ENCODE measurements at places on chromosomes 11 and 22.
A peak's percentile ranks its signal among the peaks of the same experiment; 100 is the strongest.

DNA sequence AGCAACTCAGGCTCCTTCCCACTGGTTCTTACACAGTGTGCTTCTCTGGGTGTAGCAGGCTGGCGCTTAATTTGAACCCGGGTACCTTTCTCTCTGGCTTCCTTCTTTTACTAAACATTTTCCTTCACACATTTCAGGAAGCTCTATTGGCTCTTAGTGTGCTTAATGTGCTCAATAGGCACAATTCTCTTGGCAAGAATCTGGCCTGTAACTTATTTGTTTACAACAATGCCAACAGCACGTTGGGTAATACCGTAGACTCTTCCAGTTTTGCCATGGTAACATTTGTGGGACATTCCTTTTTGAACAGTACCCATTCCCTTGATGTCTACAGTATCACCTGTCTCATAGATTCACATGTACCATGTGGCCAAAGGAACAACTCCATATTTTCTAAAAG is 47.8 kb downstream of the AAMDC start:
- DNase-seq: no peak

- no peak for DNase-seq
Observed at GRCh38 chr11:37343290-37343689, 745.3 kb upstream of the RAG2 start.

DNA sequence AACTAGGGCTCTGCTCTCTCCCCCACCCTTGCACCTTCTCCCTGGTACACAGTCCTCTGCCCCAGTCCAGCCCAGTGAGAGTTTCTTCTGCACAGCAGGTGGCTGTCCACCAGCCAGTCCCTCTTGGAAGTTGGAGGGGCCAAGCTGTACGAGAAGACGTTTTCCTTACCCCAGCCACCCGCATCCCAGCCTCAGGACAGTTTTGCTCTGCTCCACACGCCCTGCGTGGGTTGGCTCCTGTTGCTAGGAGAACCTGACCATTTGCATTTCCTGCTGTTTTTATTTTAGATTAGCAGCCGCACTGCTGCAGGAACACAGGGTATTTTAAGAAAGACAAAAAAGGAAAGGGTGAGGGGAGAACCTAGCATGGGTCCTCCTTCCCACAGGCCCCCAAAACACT is 17.6 kb upstream of the NRGN start:
- no peak for DNase-seq

- no peak for DNase-seq
Observed at GRCh38 chr22:47291565-47292495, 529.4 kb downstream of the TBC1D22A start.

DNA sequence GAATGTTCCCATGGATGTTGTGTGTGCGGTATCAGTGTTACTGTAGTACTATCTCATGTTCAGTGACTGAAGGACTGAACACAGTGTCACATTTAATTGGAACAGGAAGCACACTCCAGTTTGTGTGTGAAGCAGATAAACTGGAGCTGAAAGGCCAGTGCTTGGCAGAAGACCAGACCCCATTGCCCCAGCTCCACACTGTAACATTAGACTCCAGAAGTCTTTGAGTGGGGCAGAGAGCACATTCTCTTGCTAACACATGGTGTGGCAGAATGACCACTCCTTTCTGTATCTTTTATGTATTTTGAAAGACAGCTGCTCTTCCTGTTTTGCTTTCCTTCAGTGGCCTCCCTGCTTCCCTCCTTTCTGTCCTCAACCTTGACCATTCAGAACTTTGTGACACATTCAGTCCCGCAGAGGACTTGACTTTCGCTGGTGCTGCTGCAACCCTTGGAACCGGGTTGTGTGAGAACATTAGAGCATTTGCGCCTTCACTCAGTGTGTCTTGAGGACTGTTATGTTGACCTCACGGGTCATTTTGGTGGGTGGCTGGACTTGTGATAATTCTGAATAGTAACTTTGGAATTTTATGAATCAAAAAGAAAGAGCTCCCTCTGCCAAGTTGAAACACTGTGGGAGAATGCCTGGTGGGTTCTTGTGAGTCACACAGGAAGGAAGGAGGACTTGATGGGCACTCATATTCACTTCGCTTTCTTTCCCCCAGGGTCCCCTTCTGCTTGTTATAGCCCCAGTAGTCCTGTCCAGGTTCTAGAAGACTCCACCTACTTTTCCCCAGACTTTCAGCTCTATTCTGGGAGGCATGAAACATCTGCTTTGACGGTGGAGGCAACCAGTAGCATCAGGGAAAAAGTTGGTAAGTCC is 26.4 kb downstream of the AMOTL1 start:
- no peak for DNase-seq

DNA sequence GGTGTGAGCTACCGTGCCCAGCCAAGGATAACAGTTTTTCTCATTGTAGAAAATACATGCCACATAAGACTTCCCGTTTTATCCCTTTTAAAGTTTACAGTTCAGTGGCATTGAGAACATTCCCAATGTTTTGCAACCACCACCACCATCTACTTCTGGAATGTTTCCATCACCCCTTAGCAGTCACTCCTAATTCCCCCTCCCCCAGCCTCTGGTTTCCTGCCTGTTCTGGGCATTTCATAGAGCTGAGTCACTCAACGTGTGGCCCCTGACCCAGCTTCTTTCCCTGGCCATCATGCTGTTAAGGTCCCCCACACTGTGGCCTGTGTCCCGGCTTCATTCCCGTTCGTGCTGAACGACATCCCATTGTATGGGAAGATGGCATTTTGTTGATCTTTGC is 30.7 kb downstream of the FGF4 start:
- no peak for DNase-seq

GRCh38 chr22:27045103-27045947 is 387.9 kb downstream of the MIAT start:
- DNase-seq: no peak

DNA sequence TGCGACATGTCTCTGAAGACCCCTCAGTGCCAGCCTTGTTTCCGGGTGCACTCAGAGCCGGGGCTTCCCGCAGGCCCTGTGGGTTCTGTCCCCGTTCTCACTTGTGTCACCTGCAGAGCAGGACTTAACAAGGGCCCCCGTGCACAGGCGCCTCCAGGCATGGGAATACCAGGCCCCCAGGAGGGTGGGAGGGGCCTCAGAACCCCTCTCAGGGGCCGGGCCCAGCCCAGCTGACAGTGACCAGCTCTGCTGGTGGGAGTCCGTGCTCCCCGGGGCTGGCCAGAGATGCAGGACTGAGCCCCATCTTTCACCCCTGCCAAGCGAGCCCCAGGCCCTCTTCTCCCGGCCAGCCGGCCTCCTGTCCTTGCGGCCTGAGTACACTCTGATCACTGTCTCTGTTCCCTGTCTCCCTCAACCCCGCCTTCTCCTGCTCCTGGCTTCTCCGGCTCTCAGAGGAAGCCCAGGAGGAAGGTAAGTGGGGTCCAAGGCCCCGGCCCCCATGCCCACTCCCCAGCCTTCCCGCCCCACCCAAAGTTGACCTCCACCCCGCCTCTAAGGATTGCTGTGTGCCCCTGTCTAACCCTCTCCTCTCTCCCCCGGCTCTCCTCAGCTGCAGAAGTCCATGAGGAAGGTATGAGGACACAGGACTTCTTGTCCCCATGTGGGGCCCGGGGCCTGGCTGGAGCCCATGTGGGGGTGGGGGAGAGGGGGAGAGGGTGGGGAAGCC is 5.3 kb downstream of the TNNT3 start:
- DNase-seq: no peak

DNA sequence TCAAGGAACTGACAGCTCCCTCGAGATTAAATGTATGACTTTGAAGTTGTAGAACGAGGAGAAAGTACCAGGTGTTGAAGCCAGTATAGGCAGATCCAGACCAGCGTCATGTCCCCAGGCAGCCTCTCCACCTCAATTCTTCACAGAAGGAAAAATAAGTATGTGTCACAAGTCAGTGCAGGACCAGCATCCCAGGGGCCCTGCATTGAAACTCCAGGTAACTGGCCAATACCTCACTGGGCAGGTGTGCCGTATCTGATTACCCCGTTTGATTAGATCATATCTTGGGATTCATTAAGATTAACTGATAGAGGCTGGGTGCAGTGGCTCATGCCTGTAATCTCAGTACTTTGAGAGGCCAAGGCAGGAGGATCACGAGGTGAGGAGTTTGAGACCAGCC is 466.7 kb upstream of the B3GAT1 start:
- no peak for DNase-seq

DNA sequence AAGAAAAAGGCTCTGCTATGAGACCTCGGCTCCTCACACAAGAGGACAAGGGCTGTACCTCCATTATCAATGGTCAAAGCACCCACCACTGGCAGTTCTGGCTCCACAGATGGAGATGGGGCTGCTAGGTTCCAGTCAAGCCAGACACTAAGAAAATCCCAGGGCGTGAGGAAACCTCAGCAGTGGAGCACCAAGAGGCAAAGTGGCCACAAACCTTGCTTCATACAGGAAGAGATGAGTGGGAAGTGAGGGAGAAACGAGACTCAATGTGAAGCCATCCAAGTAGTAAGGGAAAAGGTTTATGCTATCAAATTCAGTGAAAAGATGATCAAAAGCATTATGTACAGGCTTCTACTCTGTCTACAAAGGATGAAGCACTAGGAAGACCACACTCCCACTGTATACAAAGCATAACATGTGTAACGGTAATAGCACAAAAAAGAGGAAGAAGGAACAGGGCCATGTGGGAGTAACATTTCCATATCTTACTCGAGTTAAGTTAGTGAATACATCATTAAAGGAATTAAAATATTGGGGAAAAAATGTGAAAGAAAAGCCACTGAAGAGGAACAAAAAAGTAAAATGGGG is 27.0 kb downstream of the POLDIP3 start:
- DNase-seq: no peak

DNA sequence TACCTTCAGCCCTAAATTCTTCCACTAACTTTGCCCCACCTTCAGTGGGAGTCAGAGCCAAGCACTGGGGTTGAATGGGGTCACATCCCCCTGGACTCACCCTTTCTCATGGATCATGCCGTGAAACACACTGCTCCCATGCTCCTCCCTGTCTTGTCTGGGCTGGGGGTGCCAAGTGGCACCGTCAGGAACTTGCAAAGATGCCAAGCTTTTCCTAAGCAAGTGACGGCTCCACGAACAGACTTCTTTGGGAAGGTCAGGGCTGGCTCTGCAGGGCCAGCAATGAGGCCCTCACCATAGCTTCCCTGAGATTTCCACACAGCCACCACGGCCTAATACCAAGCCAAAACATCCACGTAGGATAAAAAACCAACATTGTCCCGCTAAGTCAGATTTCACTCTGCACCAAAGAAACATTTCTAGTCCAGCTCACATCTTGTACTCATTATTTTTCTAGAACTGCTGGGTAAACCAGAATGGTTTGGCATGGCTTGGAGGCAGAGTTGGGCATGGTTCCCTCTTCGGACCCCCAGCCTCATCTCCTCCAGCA is 76.5 kb downstream of the NAT10 start:
- DNase-seq: no peak

GRCh38 chr11:126355926-126356897 is 726 bp downstream of the ST3GAL4 start:
- peak; percentile 46 for DNase-seq

- DNase-seq: no peak
Observed at GRCh38 chr22:20000246-20001081, 16.2 kb downstream of the ARVCF start.

DNA sequence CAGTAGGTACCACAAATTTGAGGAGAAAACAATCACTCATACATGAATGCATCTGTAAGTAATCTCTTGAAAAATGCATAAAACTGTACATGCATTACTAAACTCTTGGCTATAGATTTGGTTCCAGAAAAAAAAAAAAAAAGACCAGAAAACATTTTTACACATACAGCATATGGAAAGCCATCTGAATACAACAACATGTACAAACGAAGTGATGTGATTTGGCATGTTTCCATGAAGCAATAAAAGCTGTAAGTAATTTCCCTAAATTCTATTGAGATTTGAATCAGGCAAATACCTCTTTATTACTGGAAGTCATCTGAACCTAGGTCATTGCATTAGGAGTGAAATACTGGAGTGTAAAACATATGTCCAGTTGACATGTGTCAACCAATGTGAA is 31.9 kb upstream of the ZC3H12C start:
- DNase-seq: no peak

GRCh38 chr11:14578541-14578956 is 58.4 kb upstream of the PSMA1 start:
- peak; percentile 37 for DNase-seq

DNA sequence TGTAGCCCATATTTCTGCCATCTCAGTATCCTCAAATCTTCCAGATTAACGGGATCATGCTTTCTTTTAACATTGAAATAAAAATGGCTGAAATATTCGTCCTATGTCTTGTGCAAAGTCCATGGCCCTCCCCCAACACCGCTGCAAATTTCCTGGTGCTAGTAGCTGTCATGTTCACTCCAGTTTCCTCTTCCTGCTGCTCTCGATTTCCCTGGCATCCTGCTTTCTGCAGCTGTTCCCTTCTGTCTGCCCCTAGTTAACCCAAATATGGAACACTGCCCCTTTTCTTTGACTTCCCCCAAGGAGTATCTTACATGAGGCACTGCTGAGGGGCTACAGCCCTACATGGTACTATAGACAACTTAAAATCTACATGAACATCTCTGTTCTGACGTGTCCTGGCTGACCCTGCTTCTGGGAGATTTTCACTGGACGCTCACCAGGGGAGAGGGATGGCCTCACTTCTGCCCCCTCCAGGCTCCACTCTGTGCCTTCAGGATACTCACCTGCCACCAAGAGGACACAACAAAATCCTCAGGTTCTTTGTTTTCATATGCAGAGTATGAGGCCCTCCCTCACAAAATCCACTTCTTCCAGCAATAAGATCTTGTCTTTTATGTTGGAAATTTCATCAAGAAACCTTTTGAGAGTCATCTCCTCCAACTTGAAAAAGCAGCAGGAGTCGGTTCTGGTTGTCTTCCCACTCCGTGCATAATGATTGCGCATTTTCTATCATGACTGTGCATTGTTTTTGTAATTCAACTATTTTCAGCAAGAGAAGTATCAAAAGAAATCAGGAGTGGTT is 29.5 kb upstream of the SCUBE2 start:
- DNase-seq: no peak

DNA sequence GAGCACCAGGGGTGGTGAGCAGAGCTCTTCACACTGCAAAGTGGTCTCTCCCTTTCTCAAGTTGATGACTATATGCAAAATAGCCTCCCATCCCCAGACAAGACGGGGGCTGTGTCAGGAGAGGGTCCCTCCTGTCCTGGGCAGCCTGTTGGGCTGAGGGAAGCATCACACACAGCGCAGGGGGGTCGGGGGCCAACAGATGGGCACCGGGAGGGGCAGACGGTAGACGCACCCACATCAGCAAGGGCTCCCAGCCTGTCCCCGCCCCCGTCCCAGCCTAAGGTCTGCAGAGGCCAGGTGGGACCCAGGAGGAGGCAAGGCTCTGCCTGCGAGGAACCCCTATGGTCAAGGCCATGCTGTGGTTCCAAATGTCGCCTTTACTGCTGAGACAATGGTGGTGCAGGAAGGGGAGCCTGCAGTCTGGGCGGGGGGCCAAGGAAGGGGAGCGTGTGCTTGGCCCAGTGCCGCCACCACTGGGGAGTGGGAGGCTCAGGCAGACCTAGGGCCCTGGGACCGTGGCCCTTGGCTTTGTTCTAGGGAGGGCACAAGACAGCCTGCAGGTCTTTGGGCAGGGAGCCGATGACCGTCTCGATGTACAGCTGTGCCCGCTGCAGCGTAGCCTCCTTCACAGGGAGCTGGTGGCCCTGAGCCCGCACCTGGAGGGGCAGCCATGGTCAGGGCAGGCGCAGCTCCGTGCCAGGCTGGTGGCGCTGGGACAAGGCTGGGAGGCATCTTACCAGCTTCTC is 4.3 kb upstream of the PLXNB2 start:
- no peak for DNase-seq

GRCh38 chr11:70577948-70578347 is 179.6 kb downstream of the CTTN start:
- no peak for DNase-seq

- no peak for DNase-seq
Observed at GRCh38 chr11:58900479-58901420, 38.5 kb upstream of the GLYATL1 start.

All from NCI-H1105 (cell line).